Activated naive CD4-positive, alpha-beta T cell treated with anti-CD3 and anti-CD28 coated beads, Interleukin-2, amount 10 ng/mL, durations not matched to agents 7 days and 5 days (primary cell): ENCODE measurements at places on chromosomes 7 and 10.

DNA sequence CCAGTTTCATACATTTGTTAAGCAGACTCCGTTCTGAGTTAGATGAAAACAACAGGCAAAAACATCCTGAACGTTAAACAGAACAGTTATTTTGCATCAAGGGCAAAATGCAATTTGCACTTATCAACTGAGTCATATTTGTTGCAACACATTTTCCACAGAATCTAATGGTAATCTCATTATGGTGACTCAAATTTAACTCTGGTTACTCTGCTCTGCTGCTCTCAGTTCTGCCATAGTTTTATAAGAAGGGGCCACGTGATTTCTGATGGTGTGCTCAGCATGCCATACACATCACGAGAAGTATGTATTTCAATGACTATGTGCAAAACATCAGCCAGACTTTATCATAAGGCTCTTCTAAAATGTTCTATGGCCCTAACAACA, 148.8 kb downstream of the CHCHD3 start:
- H3K4me1 ChIP-seq: no peaks in the 10 kb centered on the region
- H3K36me3 ChIP-seq: peaks cover 14% of the 10 kb centered on the region
- no peak overlapping the region for H3K4me3 ChIP-seq
- H3K27me3 ChIP-seq: no peaks in the 10 kb centered on the region

- no peak overlapping the region for H3K27ac ChIP-seq
- H3K36me3 ChIP-seq: peaks cover 24% of the 10 kb centered on the region
- H3K4me3 ChIP-seq: peak overlapping the region; percentile 92
- H3K4me1 ChIP-seq: peaks cover 47% of the 10 kb centered on the region
- DNase-seq: no peak
These were observed 570 bp upstream of the ARF5 start for GRCh38 chr7:127587663-127588018.

DNA sequence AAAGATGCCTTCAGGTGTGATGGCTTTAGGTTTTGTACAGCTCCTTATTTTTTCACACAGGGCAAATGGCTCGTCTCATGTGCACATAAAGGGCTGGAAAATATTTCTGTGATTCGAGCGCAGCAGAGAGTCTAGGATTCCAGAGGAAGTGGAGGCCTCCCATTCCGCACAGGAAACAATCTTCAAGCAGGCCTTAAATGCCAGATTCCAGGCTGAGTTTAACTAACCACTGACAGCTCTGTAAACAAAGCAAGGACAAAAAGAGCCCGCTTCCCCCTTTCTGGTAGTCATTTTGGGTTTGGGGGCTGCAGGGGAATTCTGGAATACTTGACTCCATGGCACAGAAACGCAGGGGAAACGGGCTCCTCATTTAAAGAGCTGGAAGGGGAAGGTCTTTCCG, 87.2 kb downstream of the CALD1 start:
- H3K4me3 ChIP-seq: no peak overlapping the region
- H3K27ac ChIP-seq: no peak overlapping the region
- no peaks in the 10 kb centered on the region for H3K27me3 ChIP-seq
- peaks cover 5% of the 10 kb centered on the region for H3K36me3 ChIP-seq

GRCh38 chr7:155533120-155533826, 13.1 kb downstream of the CNPY1 start:
- H3K27me3 ChIP-seq: peaks cover 95% of the 10 kb centered on the region
- no peak for DNase-seq

- no peaks in the 10 kb centered on the region for H3K36me3 ChIP-seq
These were observed 867.3 kb upstream of the AUTS2 start for GRCh38 chr7:68730964-68731363.

GRCh38 chr7:55006499-55006898, 12.3 kb upstream of the EGFR start:
- DNase-seq: no peak
- no peaks in the 10 kb centered on the region for H3K36me3 ChIP-seq
- no peak overlapping the region for H3K4me3 ChIP-seq
- H3K27me3 ChIP-seq: peaks cover 9% of the 10 kb centered on the region

GRCh38 chr10:103921248-103921647, 3.3 kb upstream of the STN1 start:
- no peak overlapping the region for H3K27ac ChIP-seq
- peaks cover 9% of the 10 kb centered on the region for H3K36me3 ChIP-seq
- DNase-seq: no peak
- peaks cover 18% of the 10 kb centered on the region for H3K4me1 ChIP-seq

DNA sequence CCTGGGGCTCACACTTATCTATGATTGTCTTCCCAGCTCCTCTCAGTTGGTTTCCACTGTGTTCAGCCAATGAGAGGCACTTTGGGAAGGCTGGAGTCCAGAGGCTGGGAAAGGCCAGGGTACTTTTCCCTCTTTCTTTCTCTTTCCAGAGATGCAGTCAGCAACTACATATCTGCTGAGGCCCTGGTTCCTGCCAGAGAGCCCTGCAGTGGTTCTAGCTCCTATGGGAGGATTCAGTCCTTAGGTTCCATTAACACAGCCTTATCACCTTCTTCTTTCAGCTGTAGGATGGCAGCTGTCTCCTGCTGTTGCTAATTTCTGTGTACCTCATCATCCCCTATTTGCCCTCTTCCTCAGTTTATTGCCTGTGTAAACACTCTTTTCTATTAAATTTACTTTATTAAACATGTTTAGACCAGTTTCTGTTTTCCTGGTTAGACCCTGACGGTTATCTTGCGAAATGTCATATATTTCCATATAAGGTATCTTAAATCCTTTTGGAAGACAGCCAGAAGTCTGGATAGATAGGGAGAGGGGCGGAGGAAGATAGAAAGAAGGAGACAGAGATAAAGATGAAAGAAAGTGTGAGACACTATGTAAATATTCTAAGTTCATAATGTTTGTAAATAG, 100.3 kb downstream of the HGF start:
- DNase-seq: no peak
- no peaks in the 10 kb centered on the region for H3K27me3 ChIP-seq
- H3K4me1 ChIP-seq: no peaks in the 10 kb centered on the region
- H3K27ac ChIP-seq: no peak overlapping the region

DNA sequence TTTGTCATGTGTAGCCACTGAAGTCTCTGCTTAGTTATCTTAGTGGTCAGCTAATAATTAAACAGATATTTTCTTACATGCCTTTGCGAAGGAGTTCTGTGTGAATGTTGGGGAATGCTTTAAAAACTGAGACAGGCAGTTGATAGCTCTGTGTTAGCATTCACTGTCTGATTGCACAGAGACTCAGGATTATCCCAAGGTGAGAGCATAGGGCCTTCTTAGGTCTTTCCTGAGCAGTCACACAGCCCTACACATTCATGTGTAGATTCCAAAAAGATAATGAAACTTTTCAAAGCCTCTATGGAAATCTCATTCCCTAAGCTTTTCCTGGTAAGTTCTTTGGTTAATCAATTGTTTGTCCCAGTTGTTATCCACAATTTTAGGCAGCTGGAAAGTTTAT, 67.7 kb downstream of the CASD1 start:
- no peaks in the 10 kb centered on the region for H3K27me3 ChIP-seq
- no peaks in the 10 kb centered on the region for H3K4me1 ChIP-seq

DNA sequence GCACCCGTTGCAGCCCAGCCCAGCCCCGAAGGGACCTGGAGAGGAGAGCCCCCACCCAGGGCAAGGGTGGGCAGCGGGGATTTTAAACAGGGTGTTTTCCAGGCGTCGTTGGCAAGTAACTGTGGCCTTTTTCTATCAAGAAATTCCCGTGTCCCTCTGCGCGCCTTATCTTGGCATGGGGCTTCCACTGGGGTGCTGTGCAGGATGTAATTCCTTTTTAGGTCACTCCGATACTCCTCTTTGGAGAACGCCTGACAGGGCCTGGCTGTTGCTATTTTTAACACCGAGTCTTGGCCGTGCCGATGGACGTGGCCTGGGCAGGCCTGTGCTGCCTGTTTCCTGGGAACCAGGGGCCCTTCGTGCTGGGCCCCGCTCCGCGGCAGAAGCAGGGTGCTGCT, 93.8 kb downstream of the INPP5A start:
- H3K27me3 ChIP-seq: no peaks in the 10 kb centered on the region
- H3K27ac ChIP-seq: no peak overlapping the region
- peaks cover 22% of the 10 kb centered on the region for H3K4me1 ChIP-seq
- no peaks in the 10 kb centered on the region for H3K36me3 ChIP-seq
- DNase-seq: no peak

DNA sequence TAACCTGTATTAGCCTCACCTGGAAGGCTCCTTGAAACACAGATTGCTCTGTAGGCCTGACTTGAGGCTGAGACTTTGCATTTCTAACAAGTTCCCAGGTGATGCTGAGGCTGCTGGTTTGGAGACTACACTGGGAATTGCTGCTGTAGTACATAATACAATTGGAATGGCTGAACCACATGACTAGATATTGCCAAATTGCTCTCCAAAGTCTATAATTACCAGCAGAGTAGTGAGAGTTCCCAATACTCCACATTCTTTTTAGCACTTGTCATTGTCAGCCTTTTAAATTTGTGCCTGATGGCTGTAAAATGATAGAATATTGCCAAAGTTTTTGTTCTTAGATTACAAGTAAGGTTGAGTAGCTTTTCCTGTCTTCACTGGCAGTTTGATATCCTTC, 39.9 kb downstream of the PLEKHA8 start:
- no peak overlapping the region for H3K27ac ChIP-seq
- H3K4me3 ChIP-seq: no peak overlapping the region
- no peak for DNase-seq
- H3K36me3 ChIP-seq: no peaks in the 10 kb centered on the region

GRCh38 chr7:92621026-92621540, 30.9 kb upstream of the FAM133B start:
- H3K4me3 ChIP-seq: peak overlapping the region; percentile 52
- H3K36me3 ChIP-seq: peaks cover 69% of the 10 kb centered on the region
- H3K27ac ChIP-seq: peak overlapping the region; percentile 88
- peaks cover 53% of the 10 kb centered on the region for H3K4me1 ChIP-seq
- DNase-seq: peak; percentile 90

- H3K4me3 ChIP-seq: no peak overlapping the region
- no peak for DNase-seq
- H3K27me3 ChIP-seq: no peaks in the 10 kb centered on the region
- no peaks in the 10 kb centered on the region for H3K4me1 ChIP-seq
These were observed 50.7 kb upstream of the RHEB start for GRCh38 chr7:151570366-151570915.

DNA sequence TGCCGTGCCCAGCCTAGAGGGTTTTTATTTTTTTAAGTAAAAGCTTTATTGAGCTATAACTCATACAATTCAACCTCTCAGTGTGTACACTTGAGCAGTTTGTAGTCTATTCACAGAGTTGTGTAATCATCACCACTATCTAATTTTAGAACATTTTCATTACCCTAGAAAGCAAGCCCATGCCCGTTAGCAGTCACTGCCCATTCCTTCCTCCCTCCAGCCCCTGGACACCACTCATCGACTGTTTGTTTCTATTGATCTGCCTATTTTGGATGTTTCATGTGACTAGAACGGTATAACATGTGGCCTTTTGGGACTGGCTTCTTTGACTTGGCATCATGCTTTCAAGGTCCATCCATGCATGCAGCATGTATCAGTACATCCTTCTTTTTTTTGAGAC, 25.7 kb upstream of the SEC61A2 start:
- peaks cover 43% of the 10 kb centered on the region for H3K36me3 ChIP-seq
- no peak overlapping the region for H3K4me3 ChIP-seq
- no peak for DNase-seq
- no peaks in the 10 kb centered on the region for H3K4me1 ChIP-seq
- H3K27me3 ChIP-seq: no peaks in the 10 kb centered on the region

DNA sequence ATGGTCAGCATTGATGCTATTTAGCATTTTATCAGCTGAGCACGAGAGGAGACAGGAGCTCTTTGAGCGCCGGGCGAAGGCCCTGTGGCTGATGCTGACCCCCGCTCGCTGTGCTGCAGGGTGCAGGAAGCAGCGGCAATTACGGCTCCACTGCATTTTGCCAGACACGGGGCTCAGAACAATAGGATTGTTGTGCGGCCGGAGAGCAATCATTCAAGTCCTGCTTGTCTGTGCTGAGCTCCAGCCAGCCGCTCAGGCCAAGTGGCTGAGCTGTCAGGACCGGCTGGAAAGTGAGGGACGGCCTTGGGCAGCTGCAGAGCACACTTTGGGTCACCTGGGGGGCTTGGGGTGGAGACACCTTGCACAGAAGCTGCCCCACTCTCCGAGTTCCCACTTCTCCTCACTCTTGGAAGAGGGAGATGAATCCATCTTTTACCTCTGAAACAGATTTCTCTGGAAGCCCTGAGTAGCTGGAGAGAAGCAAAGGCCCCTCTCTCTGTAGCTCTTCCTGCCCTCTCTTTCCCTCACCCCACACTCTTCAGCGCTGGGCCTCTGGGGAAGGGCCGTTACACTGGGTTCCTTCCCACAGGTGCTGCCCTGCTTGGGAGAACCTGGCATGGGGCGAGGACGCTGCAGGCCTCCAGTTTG, 17.3 kb upstream of the ADARB2 start:
- no peak overlapping the region for H3K27ac ChIP-seq
- H3K36me3 ChIP-seq: no peaks in the 10 kb centered on the region
- H3K4me3 ChIP-seq: no peak overlapping the region
- no peaks in the 10 kb centered on the region for H3K4me1 ChIP-seq
- no peak for DNase-seq

- no peak overlapping the region for H3K4me3 ChIP-seq
- H3K27me3 ChIP-seq: no peaks in the 10 kb centered on the region
- no peak overlapping the region for H3K27ac ChIP-seq
- no peaks in the 10 kb centered on the region for H3K36me3 ChIP-seq
These were observed 825.1 kb upstream of the ZWINT start for GRCh38 chr10:57186201-57186600.

- no peak for DNase-seq
- no peak overlapping the region for H3K27ac ChIP-seq
- no peaks in the 10 kb centered on the region for H3K27me3 ChIP-seq
These were observed 423.0 kb downstream of the NEBL start for GRCh38 chr10:20474064-20474463.

- H3K36me3 ChIP-seq: no peaks in the 10 kb centered on the region
- no peak overlapping the region for H3K4me3 ChIP-seq
- H3K4me1 ChIP-seq: no peaks in the 10 kb centered on the region
- no peaks in the 10 kb centered on the region for H3K27me3 ChIP-seq
- H3K27ac ChIP-seq: no peak overlapping the region
These were observed 124.2 kb downstream of the LRRTM3 start for GRCh38 chr10:67049988-67050387.

DNA sequence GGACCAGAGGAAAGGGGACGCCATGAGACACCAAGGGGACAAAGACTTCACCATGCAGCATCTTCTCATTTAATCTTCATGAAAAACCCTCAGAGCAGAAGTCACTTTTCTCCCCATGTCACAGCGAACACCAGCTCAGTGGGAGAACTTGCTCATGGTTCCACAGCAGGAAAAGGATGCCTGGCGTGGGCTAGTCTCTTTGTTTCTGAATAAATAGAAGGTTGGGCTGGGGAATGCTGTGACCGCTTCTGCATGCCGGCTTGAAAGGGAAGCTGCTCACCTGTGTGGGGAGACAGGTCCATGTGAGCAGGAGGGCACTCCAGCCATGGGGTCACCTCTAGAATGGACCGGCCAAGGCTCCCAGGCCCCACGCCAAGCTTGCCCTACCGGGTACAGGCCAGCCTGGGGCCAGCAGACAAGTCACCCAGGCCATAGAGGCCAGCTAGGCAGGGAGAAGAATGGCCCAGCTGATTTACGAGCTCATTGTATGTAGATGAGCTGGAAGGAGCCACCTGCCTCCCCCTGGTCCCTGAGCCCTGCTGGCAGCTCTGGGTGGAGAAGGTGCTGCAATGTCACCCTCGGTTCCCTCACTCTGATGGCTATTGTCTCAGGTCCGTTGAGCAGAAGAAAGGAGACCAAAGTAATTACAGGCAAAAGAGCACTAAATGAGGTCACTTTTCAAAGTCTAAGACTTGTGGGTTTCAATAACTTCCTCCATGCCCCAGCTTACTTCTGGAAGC, 82.0 kb upstream of the PDZD8 start:
- H3K4me3 ChIP-seq: no peak overlapping the region
- peaks cover 24% of the 10 kb centered on the region for H3K27me3 ChIP-seq
- H3K36me3 ChIP-seq: no peaks in the 10 kb centered on the region
- DNase-seq: no peak
- H3K4me1 ChIP-seq: no peaks in the 10 kb centered on the region
- H3K27ac ChIP-seq: no peak overlapping the region

- peaks cover under 1% of the 10 kb centered on the region for H3K27me3 ChIP-seq
- H3K4me3 ChIP-seq: no peak overlapping the region
- peaks cover 40% of the 10 kb centered on the region for H3K36me3 ChIP-seq
- no peak overlapping the region for H3K27ac ChIP-seq
These were observed 34.3 kb upstream of the HHEX start for GRCh38 chr10:92655426-92655825.
